ENCODE measurements at places on chromosomes 2 and 18.

DNA sequence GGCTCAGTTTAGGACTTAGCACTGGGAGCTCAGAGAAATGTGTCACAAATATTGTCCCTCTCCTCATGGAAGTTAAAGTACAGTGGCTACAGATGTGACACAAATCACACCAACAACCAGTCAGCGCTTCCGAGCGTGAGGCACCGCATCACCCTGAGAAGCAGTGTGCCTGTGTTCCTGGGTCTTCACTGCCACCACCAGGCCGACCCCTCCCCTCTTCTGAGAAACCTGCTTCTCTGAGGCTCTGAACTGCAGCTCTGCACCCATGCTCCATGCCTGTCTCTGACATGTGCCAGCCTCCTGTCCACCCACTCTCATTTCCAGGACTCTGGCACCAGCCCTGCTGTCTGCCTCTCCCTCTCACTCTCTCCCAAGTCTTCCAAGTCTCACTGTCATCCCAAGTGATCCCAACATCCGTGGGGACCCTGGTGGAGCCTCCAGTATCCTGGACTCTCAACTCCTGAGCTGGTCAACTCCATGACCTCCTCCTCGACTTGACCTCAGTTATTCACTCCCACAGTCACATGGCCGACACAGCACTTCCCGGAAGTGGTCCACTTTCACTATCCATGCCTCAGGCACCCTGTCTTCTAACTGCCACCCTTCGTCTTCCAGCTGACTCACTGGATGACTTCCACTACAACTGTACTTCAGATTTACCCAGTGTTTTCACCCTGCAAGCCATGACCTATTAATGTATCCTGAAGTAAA is 73.5 kb downstream of the FBXO15 start:
- no peak for DNase-seq

DNA sequence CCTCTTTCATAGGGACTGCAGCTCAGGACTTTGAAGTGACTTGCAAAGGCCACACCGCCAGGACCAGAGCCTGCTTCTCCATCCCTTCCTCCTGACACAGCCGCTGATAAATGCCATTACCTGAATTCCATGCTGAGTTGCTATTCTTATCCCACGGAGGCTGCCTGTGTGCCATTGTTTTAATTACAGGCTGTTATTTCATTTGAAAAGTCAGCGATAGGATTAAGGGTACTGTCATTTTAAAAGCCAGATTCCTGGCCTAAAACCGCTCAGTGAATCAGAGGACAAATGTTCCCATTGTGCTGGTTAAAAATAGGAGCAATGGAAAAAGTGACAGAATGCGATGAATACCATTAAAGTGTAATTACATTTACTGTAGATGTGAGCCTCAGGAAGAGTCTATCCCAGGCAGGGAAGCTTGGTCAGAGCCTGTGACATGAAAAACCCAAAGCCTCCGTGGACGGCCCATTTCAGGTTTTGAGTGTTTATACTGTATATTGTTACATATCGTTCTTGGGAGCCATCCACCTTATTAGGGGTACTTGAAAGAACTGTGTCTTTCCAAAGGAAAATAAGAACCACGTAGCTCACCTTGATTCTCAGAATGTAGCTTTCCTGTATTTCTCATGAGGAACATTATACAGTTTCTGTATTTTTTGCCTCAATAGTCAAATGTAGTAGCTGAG is 41.3 kb downstream of the PDCL3 start:
- DNase-seq = no peak

DNA sequence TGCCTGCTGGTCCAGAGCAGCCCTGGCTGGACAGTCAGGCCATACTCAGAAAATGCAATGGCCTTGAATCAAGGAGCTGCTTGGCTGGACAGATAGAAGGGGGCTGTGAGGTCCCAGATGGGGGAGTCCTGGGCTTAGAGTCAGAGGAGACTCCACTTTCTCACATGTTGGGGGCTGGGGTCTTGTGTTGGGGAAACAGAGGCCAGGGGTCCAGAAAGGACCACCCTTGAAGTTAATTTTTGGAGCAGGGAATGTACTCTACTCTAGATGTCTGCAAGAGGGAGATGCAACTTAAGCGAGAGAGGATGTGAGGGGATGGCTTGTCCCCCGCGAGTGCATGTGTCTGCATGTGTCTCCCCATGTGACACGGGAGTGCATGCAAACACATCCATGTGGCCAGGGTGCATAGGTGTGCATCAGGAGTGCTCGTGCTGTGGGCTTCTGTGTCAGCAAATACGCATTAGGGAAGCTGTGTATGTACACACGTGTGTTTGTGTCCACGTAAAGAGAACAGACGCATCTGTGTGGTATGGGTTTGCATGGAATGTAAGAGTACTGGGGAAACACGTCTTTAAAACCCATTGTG is 303.2 kb downstream of the MYCN start:
- no peak for DNase-seq

- no peak for DNase-seq
These were observed 5.2 kb downstream of the OXER1 start for GRCh38 chr2:42758751-42759150.

- DNase-seq = no peak
These were observed 10.5 kb downstream of the CYP27A1 start for GRCh38 chr2:218792433-218792832.

DNA sequence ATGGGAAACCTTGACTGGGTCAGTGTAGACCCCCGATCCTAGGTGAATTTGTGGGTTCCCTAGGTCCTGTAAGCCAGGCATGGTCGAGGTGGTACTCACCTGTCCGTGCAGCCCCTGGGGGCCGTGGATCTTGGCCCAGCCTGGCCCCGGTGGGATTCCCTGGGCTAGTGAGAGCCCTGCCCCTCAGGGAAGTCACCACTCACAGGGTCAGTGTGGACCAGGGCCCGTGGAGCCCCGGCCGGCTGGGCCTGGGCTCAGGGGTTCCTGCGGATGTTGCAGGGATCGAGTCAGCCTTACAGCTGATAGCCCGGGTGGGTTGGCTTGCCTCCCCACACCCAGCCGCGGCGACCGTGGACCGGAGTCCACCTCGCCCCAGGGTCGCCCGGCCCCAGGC is 528 bp downstream of the ATG9A start:
- no peak for DNase-seq

DNA sequence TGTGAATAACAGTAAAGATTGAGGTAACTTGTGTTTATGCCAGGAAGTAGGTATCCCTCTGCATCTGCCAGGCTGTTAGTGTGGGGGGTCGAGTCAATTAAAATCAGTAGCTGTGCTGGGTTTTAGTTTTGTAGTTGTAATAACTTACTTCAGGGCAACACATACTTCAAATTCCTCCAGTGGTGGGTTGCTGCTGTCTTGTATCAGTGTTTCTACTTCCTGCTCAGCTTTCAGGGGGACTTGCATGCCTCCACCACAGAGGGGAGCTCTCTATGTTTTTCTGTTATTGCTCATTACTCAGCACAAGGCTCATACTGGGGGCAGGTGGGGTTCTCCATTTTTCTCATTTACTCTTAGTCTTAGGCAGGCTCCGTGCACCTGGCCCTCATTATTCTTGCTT is 136.8 kb downstream of the CAPN13 start:
- DNase-seq = no peak

GRCh38 chr2:170830166-170830565 is 13.5 kb downstream of the GAD1 start:
- no peak for DNase-seq

- no peak for DNase-seq
These were observed 48.7 kb downstream of the TET3 start for GRCh38 chr2:74033375-74033774.

GRCh38 chr2:164032995-164033394 is 297.2 kb upstream of the FIGN start:
- no peak for DNase-seq

DNA sequence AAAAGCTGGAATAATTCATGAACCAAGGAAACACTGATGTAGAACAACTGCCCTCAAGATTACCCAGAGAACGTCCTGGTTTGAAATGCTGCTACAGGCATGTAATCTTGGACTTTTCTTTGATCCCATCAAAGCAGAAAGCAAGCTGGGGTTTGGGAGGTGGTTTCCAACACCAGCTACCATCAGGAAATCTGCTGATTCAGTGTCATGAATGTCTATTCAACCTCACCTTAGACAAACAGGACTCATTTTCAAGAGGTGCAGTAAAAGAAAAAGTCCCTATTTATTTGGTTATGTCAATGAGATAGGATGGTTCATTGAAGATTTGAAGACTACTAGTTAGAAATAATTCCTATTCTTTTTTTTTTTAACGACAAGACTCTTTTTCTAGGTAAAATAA is 72.7 kb downstream of the NEB start:
- no peak for DNase-seq

DNA sequence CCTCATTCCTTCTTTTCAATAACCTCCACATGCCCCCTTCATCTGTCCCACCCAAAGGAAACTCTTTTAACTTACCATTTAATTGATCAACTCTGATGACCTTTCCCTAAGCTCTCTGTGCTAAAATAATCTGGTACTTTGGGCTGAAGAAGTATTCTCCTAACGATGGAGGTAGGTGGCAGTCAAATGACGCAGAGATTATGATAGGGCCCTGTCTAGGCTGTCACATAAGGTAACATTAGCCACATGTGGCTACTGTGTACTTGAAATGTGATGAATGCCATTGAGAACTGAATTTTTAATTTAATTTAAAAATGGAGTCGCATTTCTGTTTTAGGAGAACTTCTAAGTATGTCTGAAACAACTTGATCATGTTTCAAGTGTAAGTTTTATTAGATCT is 140.5 kb upstream of the TNP1 start:
- no peak for DNase-seq

- DNase-seq = peak; percentile 66
These were observed 61.3 kb upstream of the ITSN2 start for GRCh38 chr2:24421668-24422067.

- no peak for DNase-seq
These were observed 64.1 kb downstream of the ZCCHC2 start for GRCh38 chr18:62586781-62587487.

DNA sequence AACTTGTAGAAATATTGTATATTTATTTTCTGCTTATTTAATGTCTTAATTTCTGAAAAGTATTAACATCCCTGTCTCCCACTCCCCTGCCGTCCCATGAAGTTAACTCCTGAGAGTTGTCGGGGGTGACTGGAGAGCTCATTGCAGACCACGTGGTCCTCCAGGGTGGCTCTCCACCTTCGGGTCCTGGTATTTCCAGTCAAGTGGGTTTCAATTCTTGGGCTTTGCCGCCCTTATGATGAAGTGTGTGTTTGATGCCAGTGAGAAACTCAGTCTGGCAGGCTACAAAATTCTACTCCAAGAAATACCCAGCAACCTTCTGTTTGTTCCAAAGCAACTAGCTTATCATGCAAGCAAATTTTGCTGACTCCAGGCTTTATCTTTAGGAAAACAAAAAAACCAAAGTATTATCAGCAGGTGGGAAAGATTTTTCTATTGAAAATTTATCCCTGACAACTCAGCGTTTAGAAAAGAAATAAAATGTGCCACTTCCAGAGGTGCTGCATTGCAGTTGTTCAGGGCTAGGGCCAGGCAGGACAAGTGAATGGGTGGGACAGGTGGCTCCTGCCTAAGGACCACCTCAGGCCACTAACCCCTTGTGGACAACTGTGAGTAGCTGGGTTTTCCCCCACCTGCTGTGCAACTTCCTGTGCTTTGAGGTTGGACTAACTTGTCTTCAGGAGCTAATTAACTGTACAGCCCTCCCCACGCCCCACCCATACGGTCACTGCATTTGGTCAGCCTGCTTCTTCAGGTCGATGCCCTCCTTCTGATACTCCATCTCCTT is 46.6 kb downstream of the BCL2L11 start:
- DNase-seq = no peak

GRCh38 chr2:210557721-210558120 is 1.3 kb downstream of the CPS1 start:
- no peak for DNase-seq

- no peak for DNase-seq
These were observed 320.4 kb upstream of the REV1 start for GRCh38 chr2:99810225-99810624.

GRCh38 chr2:197152451-197153228 is 157.9 kb downstream of the ANKRD44 start:
- no peak for DNase-seq

DNA sequence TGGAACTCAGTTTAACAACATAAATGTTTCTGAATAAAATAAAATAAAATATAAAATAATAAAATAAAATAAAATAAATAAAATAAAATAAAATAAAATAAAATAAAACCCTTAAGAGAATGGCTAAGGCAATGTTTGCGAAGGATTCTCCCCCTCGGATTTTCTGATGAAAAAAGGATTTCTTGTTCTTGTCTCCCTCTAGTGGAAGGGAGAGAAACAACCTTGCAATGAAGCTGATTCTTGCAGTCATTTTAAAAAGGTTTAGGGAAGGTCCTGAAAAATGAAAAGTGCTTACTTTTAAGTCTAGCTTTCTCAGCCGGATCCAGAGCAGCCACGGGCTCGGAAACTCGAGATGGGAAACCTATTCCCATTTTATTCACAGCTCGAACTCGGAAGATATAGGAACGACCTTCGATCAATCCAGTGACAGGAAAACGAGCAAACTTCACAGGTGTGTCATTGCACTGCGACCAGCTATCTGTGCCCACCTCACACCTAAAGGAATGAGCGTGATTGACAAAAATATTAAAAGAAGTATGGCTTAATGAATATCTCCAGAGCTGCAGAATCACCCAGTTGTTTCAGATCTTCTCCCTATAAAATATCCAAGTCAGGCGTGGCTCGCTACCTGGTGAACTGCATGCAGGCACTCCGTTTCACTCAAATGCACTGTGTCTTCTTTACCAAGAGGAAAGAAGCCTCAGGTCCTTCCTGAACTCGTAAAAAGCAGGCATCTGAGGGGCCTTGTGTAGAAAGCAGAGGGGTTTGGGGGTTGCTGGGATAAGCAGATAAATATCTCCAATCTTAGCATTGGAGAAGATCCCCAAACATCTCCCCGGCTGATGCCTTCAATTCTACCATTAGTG is 68.1 kb downstream of the MYOM1 start:
- DNase-seq = no peak

GRCh38 chr2:68320118-68320641 is 431 bp upstream of the CNRIP1 start:
- DNase-seq = peak; percentile 56

DNA sequence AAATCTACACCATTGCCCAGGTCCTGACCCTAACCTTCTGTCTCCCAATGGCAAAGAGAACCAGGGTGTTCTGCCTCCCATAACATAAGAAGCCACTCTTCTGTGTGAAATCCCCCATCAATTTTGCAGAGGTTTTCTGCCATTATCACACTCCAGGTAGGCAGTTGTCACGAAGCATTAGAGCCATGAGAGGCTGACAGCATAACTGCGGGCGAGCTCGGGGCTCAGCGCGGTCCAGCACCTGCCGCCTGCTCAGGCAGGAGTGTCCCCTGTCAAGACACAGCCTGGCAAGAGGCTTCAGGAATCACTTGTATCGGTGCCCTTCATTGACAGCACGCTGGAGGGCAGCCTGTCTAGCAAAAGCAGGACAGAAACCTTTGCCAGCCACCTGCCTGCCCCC is 251.2 kb downstream of the SATB2 start:
- no peak for DNase-seq

- no peak for DNase-seq
These were observed 162.5 kb upstream of the RPRM start for GRCh38 chr2:153641046-153641445.

DNA sequence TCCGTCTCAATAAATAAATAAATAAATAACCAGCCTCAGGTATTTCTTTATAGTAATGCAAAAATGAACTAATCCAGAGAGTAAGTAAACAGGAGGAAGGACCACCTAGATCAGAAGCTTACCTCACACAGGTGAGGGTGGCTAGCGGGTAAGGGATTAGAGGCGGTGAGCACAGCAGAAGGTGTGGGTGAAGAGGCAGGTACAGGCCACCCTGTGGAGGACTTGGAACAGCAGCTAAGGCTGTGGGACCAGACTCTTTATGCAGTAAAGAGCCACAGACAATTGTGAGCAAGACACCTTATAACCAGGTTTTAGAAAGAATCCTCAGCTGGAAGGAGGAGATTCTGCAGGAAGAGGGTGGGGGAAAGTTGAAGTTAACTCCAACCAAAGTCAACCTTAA is 34.2 kb upstream of the TTR start:
- DNase-seq = no peak

All from femur (tissue), 1 donor.